ENCODE measurements at places on chromosomes 11 and 22. TPM values are rescaled to one million over a fixed set of nuclear protein-coding genes. Genes with fewer than 3 reads are reported as not detected.
A peak's percentile ranks its signal among the peaks of the same experiment; 100 is the strongest.

Gene PHLDB1
- 155 TPM for polyA plus RNA-seq

Gene CLDN5
- polyA plus RNA-seq, result 17.5 TPM

Gene MS4A3
- 0.52 TPM for polyA plus RNA-seq

Gene TH
- polyA plus RNA-seq, result 1.6 TPM

Gene PGA3
- polyA plus RNA-seq, result 0.18 TPM

Gene OR6A2
- polyA plus RNA-seq, result 0.07 TPM

Gene CREB3L1
- 12.2 TPM for polyA plus RNA-seq

DNA sequence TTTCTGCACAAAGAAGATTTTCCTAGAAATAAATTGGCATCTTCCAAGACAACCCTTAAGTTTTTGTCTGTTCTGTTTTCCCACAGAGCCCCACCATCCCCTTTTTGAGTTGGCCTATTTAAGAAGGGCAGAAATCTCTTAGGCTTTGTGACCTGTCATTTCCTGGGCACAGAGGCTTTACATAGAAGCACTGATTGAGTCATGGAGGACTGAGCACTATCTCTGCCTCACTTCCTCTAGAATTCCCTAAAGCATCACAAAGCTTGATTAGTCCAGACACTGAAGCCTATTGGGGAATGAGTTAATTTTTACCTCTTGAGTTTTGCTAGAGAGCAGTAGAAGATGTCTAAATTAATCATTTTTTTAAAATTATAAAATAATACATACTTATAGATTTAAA is 25.4 kb downstream of the TRIM44 start:
- no peak for DNase-seq

- peak; percentile 34 for DNase-seq
Observed at GRCh38 chr11:84128840-84129239, 842.7 kb upstream of the CCDC90B start.

- DNase-seq, result no peak
Observed at GRCh38 chr11:122714004-122714403, 58.5 kb downstream of the UBASH3B start.

DNA sequence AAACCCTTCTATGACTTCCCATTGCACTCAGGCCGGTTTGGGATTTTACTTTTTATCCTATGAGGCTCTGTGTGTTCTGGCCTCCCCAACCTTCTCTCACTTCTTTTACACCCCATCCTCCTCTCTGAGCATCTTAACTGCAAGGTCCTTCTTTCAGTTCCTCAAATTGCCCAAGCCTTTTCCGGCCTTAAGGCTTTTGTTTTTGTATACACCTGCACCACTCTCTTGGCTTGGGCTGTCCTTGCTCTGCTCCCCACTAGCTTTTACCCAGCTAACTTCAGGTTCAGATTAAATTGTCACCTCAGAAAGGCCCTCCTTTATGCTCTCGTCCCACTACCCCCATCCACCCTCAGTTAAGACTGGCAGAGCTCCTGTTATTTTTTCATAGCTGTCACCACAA is 55.5 kb downstream of the FAM83F start:
- DNase-seq, result no peak

DNA sequence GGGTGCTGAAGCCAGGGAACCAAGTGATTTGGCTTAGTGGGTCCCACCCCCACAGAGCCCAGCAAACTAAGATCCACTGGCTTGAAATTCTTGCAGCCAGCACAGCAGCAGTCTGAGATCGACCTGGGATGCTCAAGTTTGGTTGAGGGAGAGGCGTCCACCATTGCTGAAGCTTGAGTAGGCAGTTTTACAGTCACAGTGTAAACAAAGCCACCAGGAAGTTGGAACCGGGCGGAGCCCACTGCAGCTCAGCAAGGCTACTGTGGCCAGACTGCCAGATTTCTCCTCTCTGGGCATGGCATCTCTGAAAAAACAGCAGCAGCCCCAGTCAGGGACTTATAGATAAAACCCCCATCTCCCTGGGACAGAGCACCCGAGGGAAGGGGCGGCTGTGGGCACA is 424.1 kb upstream of the TENM4 start:
- DNase-seq, result no peak

GRCh38 chr11:22346282-22346681 is 8.1 kb downstream of the SLC17A6 start:
- no peak for DNase-seq

DNA sequence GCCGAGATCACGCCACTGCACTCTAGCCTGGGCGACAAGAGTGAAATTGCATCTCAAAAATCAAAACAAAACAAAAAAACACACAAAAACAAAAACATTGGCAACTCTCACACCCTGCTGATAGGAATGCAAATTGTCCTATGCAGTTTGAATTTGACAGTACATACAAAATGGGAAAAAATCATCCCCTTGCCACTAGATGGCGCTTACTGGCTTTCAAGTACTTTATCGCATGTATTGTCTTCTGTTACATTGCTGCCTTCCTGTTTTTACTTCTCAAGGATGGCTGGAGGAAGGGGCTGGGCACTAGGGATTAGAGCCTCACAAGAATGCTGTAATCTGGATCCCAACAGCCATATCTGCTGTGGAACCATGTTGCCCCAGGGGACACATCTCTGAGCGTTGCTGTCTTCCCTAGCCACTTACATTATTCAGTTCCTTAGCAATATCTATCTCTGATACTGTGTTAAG is 59.4 kb upstream of the A4GALT start:
- DNase-seq, result peak; percentile 93

GRCh38 chr11:8202516-8203413 is 33.9 kb upstream of the RIC3 start:
- no peak for DNase-seq

GRCh38 chr11:1460396-1460985 is 26.1 kb downstream of the MOB2 start:
- no peak for DNase-seq

- DNase-seq, result no peak
Observed at GRCh38 chr11:111764621-111765020, 1.6 kb downstream of the PPP2R1B start.

GRCh38 chr22:45647532-45648225 is 24.0 kb upstream of the ATXN10 start:
- DNase-seq, result no peak

DNA sequence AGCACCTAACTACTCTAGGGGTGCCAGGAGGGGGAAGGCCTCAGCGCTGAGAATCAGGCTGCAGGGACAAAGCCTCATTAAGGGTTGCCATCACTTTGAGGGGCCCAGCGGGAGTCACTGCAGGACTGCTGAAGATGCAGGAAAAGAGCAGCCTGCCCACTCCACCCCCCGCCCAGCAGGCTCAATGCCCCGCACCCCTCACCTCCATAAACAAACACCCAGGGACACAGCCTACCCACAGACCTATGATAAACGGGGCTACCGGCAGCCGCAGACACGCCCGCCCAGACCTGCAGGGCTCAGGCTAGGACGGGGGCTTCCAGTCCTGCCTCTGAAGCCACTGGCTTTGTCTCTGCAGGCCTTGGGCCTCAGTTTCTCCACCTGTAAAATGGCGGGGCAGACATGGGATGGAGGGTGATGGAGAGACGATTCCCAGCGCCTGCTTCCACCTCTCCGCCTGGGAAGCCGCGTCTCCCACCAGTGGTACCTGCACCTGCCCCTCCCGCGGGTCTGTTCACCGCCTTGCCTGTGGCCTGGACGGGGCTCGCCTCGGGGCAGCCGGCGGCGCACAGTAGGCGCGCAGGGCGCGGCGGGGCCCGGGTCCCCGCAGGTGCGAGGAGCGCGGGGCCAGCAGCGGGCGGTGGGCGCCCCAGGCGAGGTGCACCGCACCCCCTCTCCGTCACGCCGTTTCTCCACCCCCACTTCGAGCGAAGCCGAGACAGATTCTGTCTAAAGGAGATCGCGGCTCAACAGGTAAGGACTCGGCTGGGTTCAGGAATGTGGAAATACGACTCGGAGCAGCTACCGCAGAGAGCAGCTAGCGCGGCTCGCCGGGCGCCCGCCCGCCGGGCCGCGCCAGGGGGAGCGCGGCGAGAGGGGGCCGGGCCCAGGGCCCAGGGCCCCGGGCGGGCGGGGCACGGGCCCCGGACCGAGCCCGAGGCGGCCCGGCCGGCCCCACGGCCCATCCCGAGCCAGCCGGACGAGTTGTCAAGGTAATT is 1.5 kb downstream of the WNT7B start:
- DNase-seq, result no peak

DNA sequence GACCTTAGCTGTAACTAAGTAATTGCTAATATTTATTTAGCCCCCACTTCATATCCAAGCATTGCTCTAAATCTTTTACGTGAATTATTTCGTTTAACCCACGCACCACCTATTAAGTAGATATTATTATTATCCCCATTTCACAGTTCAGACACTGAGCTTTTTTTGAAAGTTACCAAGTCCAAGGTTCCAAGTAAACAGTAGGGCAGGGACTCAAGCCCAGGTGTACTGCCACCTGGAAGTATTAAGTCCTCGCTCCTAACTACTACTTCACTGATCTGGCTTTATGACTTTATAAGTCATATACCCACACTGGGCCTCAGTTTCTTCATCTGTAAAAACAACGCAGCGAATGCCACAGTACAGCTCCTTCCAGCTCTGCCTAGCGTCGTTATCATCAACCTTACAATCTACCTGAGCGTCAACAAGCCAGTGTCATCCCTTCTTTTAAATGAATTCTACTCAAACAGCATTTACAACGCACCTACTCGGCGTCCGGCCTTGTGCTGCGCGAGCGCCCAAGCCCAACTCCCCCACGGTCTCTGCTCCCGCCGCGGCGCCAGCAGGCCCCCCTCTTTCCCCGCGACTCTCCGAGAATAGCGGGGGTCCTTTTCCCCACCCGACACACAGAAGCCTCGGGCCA is 624 bp downstream of the TMEM41B start:
- DNase-seq, result peak; percentile 15

Data from left kidney (tissue), 8 donors.